ENCODE measurements at places on chromosomes 1 and 21. TPM values are rescaled to one million over a fixed set of nuclear protein-coding genes. Genes with fewer than 3 reads are reported as not detected.

TMEM51 gene
- 0.59 TPM for total RNA-seq

RGSL1 gene
- total RNA-seq, result not detected

ARMH1 gene
- 3.2 TPM for total RNA-seq

BPNT1 gene
- 18.1 TPM for total RNA-seq

TXNDC12 gene
- total RNA-seq, result 48.5 TPM

CADM3 gene
- not detected for total RNA-seq

BMP8B gene
- 0.29 TPM for total RNA-seq

KANK4 gene
- total RNA-seq, result under 0.01 TPM

COL8A2 gene
- total RNA-seq, result 15.2 TPM

AK5 gene
- total RNA-seq, result 38.3 TPM

C4BPA gene
- total RNA-seq, result not detected
